Germinal center (tissue), 1 donor: ENCODE measurements at places on chromosomes 4 and X.

DNA sequence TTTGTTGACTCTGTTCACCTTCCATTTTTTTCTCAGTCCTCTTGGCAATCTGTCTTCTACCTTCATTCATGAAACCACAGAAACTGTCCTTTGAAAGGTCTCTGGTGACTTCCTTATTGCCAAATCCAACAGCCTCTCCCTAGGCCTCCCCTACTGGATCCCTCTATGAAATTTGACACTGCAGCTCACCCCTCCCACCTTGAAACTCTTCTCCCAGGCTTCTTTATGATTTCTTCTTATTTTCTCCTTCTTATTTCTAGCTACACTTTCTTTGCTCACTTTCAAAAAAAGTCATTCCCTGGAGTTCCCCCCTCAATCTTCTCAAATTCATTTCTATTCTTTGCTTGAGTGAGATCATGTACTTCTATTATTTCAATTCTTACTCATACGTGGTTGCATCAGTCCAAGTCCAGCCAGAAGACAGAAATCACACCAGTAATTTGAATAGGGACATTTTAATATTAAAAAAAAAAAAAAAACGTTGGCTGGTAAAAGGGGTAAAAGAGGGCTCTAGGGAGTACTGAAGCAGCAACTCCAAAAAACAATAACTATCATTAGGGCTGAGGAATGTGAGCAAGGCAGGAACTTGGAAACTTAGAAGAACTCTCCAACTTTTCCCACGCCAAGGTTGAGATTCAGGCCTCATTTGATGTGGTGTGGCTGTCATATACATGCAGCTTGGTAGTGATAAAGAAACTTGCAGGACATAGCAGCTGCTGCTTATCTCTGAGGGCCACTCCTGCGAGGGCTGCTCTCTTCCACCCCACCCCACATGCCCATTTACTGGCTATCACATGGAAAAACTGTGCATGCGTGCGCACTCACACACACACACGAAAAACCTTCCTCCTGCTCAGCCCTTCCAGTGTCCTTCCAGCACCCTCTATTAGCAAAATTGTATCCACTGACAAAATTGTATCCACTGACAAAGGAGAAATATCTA lies 169.8 kb upstream of the GALNT7 start:
- no peak for DNase-seq

GRCh38 chr4:98680806-98681205 lies 22.4 kb upstream of the TSPAN5 start:
- DNase-seq, result no peak

DNA sequence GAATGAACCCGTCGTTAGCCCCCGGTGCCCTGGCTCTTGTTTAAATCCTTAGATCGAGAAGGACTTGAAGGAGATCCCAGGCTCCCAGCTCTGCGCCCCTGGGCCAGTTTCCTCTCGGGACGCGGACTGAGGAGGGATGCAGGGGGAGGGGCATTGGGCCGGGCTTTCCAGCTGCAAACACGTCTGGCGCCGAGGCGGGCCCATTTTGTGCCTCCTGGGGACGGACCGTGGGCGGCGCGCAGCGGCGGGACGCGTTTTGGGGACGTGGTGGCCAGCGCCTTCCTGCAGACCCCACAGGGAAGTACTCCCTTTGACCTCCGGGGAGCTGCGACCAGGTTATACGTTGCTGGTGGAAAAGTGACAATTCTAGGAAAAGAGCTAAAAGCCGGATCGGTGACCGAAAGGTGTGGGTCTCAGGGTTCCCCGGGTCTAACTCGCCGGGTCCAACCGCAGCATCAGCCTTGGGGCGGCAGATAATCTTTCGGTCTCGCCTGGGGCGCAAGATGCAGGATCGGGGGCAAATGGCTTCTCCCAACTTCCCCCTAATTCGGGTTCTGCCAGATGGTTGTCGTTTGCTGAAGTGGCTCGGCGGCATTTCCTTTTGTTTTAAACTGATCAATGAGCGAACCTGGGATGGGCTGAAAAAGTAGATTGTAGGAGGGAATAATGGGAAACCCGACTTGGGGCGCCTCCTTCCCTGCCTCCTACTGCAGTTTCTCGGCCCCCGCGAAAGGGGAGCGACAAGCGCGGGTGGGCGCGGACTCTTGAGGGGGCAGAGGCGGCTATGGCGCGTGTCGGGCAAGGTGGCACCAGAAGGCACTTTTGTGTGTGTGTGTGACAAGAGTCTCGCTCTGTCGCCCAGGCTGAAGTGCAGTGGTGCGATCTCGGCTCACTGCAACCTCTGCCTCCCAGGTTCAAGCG lies 2.9 kb downstream of the PDGFRA start:
- DNase-seq, result no peak

- no peak for DNase-seq
These were observed 33.1 kb upstream of the GNRHR start for GRCh38 chr4:67787311-67787710.

GRCh38 chrX:130887376-130887775 lies 15.6 kb downstream of the ENOX2 start:
- DNase-seq, result no peak

GRCh38 chr4:185536411-185536709 lies 1.1 kb upstream of the PDLIM3 start:
- no peak for DNase-seq

DNA sequence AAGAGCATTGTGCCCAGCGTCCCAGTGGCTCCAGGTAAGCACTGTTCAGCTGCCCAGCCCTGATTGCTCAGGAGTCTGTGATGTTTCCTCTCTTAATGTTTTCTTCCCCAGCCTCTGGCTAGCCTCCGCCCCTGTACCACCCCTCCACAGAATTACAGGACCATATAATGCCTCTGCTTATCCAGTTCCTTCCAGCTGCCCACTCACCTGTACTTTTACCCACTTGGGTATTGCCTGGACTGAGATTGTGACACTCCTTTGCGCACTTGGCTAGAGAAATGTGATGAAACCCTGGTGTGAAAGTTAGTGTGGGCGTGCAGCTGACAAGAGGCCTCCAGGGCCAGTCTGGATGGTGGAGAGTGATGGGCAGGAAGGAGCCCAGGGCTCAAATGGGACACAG lies at the start of gene AWAT2:
AWAT2 (minus strand) TSS at position 14 of the 400 bp plus-strand sequence; CDS start at position 8, 6 bp downstream.
- no peak for DNase-seq

DNA sequence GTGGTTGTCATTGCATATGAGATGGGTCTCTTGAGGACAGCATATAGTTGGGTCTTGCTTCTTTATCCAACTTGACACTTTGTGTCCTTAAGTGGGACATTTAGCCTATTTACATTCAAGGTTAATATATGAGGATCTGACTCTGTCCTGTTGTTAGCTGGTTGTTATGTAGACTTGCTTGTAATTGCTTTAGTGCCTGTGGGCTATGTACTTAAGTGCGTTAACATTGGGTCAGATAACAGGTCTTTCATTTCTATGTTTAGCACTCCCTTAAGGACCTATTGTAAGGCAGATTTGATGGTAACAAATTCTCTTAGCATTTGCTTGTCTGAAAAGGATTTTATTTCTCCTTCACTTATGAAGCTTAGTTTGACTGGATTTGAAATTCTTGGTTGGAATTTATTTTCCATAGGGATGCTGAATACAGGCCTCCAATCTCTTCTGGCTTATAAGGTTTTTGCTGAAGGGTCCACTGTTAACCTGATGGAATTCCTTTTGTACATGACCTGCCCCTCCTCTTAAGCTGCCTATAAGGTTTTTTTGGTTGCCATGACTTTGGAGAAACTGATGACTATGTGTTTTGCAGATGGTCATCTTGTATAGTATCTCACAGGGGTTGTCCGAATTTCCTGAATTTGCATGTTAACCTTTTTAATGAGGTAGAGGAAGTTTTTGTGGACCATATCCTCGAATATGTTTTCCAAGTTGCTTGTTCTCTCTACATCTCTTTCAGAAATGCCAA lies 162.0 kb downstream of the NKX6-1 start:
- no peak for DNase-seq

DNA sequence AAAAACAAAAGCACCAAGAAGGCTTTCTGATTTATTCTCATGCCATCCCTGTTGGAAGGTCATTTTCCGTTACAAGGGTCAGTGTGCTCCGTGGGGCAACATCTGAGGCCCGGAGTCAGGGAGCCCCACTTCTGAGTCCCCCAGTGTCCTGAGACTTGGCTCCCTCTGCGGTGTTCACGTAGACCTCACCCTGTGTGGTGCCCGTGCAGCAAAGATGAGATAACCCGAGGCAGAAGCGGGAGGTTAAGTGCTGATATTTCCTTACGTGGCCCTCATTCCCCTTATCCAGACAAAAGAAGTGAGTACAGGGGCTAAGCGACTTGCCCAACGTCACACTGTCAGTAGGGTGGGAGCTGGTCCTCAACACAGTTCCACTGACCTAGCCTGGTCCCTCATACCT lies 3.5 kb downstream of the JAKMIP1 start:
- DNase-seq, result no peak

DNA sequence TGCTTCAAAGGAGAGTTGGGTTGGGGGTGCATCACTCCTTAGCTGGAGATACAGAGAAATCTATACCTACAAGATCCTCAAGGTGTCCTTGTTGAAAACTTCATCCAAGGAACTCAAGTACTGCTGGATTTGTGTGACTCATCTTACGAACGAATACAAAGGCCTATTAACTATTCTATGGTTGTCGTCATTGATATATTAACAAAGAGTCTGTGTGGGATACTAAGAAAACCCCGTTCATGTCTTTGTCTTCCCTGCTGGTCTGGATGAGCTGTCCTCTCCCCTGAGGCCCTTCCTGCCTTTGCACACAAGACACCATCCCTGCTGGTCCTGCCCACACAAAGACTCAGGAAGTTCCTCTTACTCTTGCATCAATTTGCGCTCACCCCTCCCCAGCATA lies 54.9 kb upstream of the IRF2 start:
- DNase-seq, result no peak

GRCh38 chr4:87046121-87046551 lies 111.3 kb downstream of the AFF1 start:
- DNase-seq, result no peak

- no peak for DNase-seq
These were observed 156.9 kb downstream of the CBR4 start for GRCh38 chr4:168852933-168853713.

DNA sequence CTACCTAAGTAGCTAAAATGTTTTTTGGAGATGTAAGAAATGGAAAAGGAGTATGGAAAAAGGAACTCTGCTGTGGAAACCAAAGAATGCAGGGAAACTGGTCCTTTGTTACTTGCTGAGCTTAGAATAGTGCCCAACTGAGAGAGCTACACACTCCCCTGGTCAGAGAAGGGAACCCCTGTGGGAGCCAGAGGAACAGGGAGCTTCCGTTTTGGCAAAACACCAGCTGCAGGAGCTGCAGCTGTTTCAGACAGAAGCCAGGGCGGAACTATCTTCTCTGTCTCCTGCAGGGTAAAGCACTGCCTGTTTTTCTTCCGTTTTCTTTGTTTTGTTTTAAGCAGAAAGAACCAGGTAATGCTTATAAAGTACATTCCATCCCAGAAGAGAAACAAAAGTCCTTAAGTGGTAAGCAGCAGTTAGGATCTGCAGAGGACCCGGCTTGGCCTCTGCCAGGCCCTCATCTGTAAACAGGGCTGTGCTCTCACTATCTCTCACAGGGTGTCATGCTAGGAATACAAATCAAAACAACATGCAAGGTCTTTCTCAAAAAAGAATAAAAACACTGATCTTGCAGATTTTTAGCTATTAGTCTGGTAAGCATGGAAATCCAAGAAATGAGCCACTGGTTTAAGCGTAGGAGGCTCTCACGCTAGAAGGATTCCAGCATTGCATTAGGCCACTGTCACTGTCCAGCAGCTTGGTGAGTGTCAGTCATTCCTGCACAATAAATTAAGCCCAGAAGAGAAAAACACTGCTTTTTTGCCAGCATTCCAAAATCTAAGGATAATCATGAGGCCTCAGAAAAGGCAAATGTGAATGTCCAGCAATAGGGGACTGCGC lies 76.1 kb downstream of the CHST7 start:
- DNase-seq, result no peak

DNA sequence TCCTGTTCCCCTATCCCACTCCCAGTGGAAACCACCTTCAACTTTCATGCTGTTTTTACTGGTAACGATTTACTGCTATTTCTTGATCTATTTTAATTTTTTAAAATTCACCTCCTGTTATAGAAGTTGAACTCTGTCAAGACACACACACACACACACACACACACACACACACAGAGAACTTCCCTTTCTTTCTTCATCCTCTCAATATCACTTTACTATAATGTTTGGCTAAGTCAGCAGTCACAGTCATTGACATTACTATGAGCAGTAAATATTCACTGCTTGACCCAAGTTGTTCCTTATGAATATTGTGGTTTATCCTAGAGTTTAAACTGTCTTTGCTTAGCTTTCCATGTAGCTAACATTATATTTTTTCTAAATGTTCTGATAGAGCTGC lies 24.0 kb upstream of the SGMS2 start:
- DNase-seq, result no peak

DNA sequence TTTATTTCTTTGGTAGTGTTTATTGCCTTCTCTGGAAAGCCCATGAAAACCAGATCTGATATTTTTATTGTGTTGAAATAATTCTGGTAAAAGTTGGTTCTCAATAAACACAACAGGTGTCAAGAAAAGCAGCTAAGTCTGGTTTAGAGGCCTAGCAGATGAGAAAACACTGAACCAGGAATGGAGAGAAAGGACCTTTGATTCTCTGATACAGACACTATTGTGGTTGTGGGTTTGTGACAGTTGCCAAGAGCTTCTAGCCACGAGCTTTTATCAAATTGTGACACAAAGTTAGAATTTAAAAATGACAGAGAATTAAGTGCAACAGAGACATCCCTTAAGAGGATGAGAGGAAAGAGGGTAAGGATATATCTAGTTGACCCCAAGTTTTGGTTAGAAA lies 42.6 kb downstream of the DDIT4L start:
- no peak for DNase-seq

- no peak for DNase-seq
These were observed 232.0 kb downstream of the UGT8 start for GRCh38 chr4:114830628-114831027.

DNA sequence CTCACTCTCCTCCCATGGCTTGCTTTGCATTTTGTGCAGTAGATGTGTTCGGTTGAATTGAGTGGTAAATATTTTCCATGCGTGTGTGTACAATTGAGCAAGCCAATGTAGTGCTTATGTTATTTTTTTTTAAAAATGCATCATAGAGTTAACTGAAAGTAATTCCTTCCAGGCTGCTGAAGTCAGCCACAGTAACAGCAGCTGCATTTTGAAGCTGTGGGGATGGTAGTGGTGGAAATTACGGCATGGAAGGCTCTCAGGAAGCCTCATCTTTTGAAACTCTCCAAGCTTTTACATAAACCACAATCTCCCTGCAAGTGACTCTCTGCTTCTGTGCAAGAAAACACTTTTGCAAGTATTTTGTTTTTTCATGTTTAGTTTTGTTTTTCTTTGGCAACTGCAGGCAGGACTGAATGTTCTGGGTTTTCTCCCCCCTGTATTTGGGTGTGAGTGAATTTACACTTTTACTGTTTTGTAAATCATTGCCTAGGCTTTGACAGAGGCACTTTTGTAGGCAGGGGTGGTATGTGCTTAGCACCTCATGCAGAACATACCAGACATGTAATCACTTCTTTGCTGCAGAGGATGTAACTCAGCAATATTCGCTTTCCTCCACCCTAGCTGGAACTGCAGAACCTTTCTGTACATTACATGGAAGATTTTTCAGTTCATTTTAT lies 56.2 kb downstream of the LRRC66 start:
- no peak for DNase-seq

DNA sequence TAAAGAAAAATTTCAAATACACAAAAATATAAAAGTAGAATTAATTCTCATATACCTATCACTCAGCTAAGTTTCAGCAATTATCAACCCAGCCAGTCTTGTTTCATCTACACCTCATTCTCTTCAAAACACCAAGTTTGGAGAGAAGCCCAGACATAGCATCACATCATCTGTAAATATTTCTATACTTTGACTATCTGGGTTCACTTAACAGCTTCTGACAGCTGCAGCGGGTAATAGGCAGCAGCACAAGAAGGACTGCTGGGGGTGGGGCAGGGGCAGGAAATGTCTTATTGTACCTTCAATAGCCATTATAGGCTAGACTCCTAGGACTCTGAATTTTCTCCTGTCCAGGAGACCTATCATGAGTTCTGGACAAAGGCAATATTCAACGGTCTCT lies 54.1 kb downstream of the PHF8 start:
- no peak for DNase-seq
